Gastroesophageal sphincter (tissue), 4 donors: ENCODE measurements at places on chromosomes 4 and X. TPM values are rescaled to one million over a fixed set of nuclear protein-coding genes. Genes with fewer than 3 reads are reported as not detected.
A peak's percentile ranks its signal among the peaks of the same experiment; 100 is the strongest.

DNA sequence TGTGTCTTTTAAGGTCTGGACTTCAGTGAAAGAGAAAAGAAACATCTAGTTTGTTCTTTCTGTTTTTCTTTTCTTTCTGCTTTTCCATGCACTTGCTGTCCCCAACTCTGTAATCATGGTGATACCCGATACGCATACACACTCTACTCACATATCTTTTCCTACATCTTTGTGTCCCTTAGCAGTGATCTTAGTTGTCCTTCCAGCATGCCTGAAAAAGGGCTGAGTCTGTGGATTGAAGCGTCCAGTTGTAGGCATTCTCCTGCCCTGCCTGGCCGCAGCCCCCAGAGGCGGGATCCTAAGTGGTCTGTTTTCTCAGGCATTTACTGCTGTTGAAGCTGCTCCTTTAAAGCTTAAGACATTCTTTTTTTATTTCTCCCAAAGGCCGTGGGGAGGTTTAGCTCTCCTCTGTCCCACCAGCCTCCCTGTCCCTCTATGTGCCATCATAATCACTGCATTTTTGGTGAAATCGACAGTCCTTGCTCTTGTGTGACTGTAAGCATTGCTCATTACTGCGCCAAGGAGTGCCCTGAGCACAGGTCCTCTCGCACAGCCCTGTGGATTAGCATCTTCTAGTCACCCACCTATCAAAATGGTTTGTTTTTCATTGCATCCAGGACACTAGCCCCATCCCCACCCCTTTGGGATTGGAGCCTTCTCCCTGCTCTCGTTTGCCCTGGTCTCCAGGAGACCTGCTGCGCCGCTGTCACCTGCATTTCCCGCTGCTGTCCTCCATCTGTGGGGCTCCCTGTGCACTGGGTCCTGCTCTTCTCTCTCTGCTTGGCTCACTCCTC lies 4.4 kb downstream of the RGS12 start:
- H3K27ac ChIP-seq, result no peak overlapping the region
- no peaks in the 10 kb centered on the region for H3K4me1 ChIP-seq
- ATAC-seq, result no peak
- H3K36me3 ChIP-seq, result no peaks in the 10 kb centered on the region

DNA sequence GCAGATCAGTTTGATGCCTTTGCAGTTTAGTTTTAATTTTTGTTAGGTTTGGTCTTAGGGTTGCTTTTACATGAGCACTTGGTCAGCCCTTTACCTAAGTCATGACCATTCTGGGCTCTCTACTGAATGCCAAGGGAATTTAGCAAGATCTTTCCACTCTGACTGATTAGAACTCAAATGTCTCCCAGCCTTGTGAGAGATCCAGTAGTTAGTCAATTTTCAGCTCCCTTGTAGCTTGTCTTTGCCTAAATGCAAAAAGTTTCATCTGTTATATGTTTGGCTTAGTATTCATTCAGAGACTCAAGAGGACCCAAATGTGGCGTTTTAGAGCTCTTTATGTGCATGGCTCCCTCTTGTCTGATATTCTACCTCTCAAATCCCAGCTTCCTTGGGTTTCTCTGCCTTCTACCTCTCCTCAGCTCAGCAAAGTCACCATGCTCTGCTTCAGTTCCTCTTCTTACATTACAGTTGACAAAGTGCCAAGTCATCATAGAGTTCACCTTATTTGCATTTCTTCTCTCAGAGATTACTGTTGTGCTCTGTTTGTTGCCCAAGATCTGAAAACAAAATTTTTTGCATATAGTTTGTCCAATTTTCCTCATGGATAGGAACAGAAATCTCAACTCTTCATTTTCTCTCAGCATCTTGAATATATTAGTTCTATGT lies 17.5 kb upstream of the JAKMIP1 start:
- ATAC-seq, result no peak
- H3K4me1 ChIP-seq, result peaks cover 3% of the 10 kb centered on the region
- H3K27me3 ChIP-seq, result peaks cover 55% of the 10 kb centered on the region
- no peak overlapping the region for H3K27ac ChIP-seq
- no peak overlapping the region for H3K4me3 ChIP-seq
- no peaks in the 10 kb centered on the region for H3K36me3 ChIP-seq

DNA sequence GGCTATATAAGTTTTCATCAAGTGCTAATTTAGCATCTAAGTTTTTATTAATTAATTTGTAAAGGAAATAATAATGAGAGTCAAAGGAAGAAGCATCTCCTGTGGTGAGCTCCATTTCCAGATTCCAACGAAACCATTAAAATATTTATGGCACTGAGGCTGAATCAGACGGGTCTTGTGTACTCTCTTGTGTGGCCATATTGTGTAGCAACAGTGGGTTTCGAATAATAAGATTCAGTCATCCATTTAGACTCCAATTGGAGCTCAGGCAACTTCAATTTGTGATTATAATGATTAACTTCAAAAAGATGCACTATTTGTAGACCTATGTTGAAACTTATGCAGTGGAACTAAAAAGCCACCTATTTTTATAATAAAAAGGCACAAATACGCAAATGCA lies 82.4 kb downstream of the SNCA start:
- H3K27me3 ChIP-seq, result no peaks in the 10 kb centered on the region
- no peaks in the 10 kb centered on the region for H3K36me3 ChIP-seq
- ATAC-seq, result no peak
- peaks cover 8% of the 10 kb centered on the region for H3K4me1 ChIP-seq
- H3K27ac ChIP-seq, result no peak overlapping the region

DNA sequence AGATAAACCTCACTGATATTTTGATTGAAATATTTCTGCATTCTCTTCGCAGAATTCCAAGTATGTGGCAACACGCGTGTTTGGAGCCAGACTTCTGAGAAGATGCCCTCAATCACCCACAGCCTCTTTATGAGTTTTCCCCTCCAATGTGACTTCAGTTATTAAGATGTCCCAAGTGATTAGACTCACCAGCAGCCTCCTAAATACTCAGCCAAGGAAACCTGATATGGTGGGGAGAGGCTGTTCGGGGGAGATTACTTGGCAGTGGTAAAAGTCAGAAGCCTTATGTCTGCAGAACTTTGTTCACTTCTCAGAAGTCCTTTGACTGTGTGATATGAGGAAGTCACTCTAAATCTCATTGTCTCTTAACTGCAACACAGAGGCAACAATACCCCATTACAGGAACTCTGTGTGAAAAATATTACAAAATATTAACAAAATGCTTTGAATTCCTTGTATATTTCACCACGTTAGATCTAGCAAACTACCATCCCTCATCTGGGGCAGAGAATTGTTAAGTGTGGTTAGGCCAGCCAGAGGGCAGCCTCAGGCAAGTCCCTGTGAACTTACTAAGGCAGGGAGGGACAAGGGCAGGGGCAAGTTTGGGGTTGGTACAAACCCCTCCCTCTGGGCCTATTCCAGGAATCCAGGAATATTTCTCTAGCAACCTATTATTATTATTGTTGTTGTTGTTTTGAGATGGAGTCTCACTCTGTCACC lies 151.4 kb upstream of the USP9X start:
- no peaks in the 10 kb centered on the region for H3K27me3 ChIP-seq
- H3K4me1 ChIP-seq, result peaks cover 5% of the 10 kb centered on the region
- H3K27ac ChIP-seq, result peak overlapping the region; percentile 73
- peak overlapping the region; percentile 10 for H3K4me3 ChIP-seq
- no peaks in the 10 kb centered on the region for H3K36me3 ChIP-seq
- peak; percentile 72 for ATAC-seq

- H3K4me3 ChIP-seq, result no peak overlapping the region
- H3K27me3 ChIP-seq, result no peaks in the 10 kb centered on the region
- H3K4me1 ChIP-seq, result no peaks in the 10 kb centered on the region
- H3K27ac ChIP-seq, result no peak overlapping the region
- no peaks in the 10 kb centered on the region for H3K36me3 ChIP-seq
- ATAC-seq, result no peak
Observed at GRCh38 chrX:136551410-136551809, 19.4 kb downstream of the VGLL1 start.

DNA sequence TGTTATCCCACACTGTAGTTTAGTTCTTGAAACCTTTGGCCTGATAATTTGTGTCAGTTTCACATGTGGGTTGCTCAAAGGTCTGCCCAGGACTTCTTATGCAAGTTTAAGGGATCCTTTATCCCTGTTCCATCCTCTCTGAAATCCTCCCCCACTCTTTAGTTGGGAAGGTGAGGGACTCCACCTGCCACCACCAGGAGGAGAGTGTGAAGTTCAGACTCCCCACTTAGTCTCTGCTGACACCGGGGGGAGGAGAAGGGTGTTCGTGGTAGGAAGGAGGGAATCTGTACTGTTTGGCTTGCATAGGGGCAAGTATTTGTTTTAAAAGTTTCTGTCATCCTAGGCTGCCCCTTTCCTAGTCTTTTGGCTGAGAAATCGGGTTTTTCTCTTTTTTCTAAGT lies 211.8 kb downstream of the PPP4R3C start:
- no peaks in the 10 kb centered on the region for H3K4me1 ChIP-seq
- H3K27ac ChIP-seq, result no peak overlapping the region
- no peak overlapping the region for H3K4me3 ChIP-seq
- no peaks in the 10 kb centered on the region for H3K27me3 ChIP-seq
- no peaks in the 10 kb centered on the region for H3K36me3 ChIP-seq
- no peak for ATAC-seq

GRCh38 chr4:75385106-75385505 lies 129.1 kb downstream of the RCHY1 start:
- H3K27me3 ChIP-seq, result no peaks in the 10 kb centered on the region
- no peaks in the 10 kb centered on the region for H3K36me3 ChIP-seq
- H3K27ac ChIP-seq, result no peak overlapping the region
- no peak for ATAC-seq
- no peak overlapping the region for H3K4me3 ChIP-seq
- no peaks in the 10 kb centered on the region for H3K4me1 ChIP-seq

DNA sequence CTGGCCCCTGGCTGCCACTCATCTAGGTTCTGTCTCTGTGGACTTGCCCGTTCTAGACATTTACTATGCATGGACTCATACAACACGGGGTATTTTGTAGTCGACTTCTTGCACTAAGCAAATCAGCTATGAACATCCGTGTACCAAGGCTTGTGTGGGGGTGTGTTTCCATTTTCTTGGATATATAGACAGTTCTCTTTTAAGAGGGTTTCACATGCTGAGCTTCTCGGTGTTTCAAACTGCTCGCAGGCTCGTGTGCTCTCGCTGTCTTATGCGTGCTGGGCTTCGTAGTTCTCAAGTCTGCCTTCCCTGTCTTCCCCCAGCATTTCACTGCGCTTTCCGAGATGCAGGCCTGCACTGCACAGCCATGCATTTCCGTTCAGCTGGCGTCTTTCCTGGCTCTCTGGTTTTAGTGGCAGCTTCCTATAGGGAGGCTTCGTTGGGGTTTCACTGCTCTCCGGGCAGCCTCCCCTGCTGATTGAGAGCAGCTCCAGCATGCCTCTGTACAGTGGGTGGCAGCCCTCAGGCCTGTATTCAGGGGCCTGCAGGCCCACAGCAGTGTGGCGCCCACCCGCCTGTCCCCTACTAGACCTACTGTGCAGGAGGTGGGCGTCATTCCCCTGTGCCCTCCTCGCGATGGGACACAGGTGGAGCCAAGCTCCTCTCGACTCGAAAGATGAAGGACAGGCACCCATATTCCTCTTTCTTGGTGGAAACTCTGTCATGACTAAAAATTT lies 27.6 kb downstream of the ZBTB49 start:
- H3K4me3 ChIP-seq, result no peak overlapping the region
- H3K27ac ChIP-seq, result no peak overlapping the region
- no peak for ATAC-seq
- H3K36me3 ChIP-seq, result peaks cover 100% of the 10 kb centered on the region

The ZMAT1 gene
- 7.5 TPM for total RNA-seq

The ATOH1 gene
- total RNA-seq, result not detected

The METAP1 gene
- 45.6 TPM for total RNA-seq

The MAOA gene
- 306 TPM for total RNA-seq

The ASB12 gene
- not detected for total RNA-seq

The TXK gene
- total RNA-seq, result not detected

The TNIP3 gene
- not detected for total RNA-seq
